Fibroblast of mammary gland (primary cell): ENCODE measurements at places on chromosomes 7 and 10.

- peak; percentile 77 for DNase-seq
Observed at GRCh38 chr7:100604028-100604975, 2.1 kb downstream of the PCOLCE start.

DNA sequence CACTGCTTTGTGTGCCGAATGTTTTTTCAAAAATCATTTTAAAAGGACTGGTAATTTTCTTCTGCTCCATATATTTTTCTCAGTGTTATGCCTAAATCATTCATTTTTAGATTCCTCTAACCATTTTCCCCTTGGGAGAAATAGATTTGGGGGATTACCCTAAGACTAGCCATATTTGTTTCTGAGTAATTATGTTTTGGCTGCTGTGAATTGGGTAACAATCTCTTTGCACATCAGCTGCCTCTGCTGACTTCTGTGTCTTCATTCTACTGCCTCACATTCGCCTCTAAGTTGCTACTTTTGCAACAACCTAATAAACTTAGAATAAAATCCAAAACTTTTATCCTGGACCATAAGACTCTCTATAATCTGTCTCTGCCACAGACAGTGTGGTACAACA is 18.5 kb upstream of the MRC1 start:
- DNase-seq = peak; percentile 71

DNA sequence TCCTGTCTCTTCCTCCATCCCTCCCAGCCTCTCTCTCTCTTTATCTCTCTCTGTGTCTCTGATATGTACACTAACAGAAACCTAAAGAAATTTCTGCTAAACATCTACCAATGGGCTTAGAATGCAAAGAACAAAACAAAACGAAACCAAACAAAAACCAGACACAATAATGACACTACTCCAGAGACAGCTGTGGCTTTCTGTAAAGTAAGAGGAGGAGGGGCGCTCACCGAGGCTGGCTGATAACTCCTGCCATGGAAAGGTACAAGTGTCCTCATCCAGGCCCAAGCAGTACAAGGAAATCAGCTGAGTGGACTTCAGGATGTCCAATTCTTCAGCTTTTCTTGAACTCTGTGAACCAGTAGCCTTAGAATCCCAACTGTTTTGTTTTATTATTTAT is 70.4 kb upstream of the FZD8 start:
- DNase-seq = no peak

DNA sequence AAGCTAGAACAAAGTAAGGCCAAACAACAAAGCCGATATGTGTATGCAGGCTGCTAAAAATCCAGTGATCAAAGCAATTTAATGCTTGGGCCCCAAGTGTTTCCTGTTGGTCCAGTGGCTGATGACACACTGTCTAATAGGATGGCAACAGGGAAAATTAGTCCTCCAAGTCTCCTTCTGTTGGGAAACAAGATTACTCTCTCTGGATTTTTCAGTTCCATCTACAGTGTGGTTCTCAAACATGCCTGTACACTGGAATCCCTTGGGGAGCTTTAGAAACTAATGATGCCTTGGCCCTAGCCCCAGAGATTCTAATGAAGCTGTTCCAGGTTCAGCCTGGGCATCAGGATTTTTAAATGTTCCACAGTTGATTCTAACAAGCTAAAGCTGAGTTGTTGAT is 198.7 kb downstream of the AHR start:
- peak; percentile 33 for DNase-seq

DNA sequence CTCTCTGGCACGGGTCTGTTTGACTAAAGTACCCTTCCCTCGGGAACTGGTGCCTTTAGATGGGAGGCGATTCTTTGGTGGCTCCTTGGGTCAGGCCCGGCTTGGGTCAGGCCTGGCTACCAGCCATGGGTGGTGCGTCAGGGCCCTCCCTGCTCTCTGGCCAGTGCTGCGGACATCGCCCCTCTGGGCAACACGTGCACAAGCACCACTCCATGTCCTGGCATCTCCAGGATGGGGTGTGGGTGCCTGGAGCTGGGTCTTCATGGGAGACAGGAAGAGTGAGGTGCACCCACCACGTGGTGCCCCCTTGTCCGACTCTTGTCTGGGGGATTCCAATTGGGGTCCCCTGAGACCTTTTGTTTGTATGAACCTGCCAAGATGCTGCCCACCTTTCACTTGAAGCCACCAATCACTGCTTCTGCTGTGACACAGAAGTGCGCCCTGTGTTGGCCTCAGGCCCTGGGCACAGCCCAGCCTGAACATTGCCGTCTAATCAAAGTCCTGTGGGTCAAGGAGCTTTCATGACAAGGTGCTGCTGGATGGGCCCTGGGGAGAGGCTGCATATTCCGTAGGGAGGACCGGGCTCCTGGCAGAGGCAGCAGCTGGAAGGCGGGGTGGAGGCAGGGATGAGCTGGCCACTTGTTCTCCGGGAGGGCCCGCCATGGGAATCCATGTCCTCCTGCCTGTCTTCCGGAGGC is 11.1 kb upstream of the PWWP2B start:
- no peak for DNase-seq

- DNase-seq = no peak
Observed at GRCh38 chr7:23216021-23216420, 30.6 kb upstream of the GPNMB start.

DNA sequence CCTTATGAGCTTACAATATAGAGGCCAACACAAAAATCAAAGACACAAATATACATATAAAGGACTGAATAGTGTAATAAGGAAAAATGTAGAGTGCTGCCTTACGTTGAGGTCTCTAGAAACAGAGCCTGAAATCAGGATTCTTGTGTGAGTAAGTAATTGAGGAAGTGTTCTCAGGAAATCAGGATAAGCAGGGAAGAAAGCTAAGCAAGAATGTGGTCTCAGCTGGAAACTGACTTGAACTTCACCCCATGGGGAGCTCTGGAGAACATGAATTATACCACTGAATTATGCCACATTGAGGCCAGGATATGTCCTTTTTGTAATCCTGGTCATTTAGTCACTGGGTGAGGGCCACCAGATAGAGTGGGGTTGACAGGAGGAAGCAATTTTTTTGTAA is 191.9 kb downstream of the ETV1 start:
- no peak for DNase-seq

DNA sequence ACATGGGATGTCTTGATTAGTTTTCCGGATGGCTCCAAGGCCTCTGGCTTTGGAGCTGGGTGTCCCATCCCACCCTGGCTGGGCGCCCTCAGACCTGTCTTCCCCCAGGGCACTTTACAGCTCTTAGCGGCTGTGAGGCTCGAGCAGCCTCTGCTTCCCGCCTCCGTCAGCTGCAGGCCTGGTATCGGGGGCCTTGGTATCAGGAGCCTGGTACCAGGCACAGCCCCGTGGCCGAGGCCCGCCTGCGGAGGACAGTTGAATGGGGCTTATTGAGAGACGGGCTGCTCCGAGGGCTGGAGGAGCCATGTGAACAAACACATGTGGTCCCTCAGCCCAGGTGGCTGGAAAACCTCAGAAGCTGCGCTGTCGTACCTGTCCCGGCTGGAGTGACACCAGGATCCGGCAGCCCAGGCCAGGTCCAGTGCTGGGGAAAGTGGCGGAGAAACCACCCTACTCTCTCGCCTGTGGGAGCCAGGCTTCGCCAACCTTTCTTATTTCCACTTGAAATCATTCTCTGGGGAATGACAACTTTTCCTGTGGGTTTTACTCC is 23.9 kb upstream of the AP5Z1 start:
- DNase-seq = no peak

GRCh38 chr7:19410106-19410505 is 264.9 kb upstream of the FERD3L start:
- peak; percentile 71 for DNase-seq

DNA sequence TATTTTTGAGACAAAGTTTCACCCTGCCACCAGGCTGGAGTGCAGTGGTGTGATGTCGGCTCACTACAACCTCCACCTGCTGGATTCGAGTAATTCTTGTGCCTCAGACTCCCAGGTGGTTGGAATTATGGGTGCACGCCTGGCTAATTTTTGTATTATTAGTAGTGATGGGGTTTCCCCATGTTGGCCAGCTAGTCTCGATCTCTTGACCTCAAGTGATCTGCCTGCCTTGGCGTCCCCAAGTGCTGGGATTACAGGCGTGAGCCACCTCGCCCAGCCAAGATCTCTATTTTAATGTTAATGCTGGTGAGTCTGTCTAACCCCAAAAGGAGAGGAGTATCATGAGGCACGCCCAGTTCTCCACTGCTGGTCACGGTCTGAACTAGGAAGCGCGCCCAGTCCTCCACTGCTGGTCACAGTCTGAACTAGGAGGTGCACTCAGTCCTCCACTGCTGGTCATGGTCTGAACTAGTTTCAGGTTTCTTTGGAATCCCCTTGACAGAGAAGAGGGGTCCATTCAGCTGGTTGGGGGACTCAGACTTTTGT is 5.6 kb upstream of the LRRC27 start:
- no peak for DNase-seq

GRCh38 chr7:70529914-70530585 is 601.9 kb upstream of the GALNT17 start:
- peak; percentile 49 for DNase-seq
